ENCODE measurements at places on chromosomes 6 and 20.

DNA sequence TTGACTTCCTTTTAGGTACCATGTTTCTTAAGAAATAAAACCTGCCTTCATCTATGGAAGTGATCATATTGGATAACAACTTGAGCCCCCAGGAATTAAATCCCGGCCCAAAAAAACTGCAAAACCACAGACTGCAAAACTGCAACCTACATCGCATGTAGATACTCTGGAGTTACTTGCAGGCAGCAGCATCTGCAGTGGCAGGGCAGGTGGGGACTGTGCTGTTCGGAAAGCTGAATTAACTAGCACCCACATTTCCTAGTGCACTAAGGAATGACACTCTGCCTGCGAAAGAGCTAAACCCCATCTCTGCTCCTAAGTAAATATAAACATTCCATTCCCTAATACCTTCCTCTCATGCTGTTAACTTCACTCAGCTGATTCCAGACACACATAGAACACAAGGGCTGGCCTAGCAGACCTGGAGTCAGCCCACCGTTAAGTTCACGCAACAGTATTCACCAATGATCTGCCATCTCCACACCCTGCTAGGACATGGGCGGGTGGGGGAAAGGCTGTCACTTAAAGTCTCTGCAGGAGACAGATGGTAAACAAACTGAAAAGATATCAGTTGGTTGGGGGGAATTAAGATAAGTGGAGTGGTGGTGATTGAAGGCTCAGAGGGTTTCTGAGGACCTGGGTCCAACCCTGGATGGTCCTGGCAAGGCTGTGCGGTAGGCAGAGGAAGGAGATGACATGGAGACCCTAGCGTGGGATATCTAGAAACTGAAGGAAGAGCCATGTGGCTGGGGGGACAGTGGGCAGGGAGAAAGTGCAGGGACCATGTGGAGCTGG is 128.4 kb downstream of the SYCP2 start:
- no peak for DNase-seq

- DNase-seq, result no peak
These were observed 22.4 kb upstream of the BPIFA2 start for GRCh38 chr20:33145521-33145920.

GRCh38 chr6:25652007-25652515 is at the start of gene SCGN:
TSS of gene SCGN (plus strand) at chr6:25652215. CDS start at chr6:25652404, 189 bp downstream.
- no peak for DNase-seq

GRCh38 chr6:45424451-45424861 is 46.7 kb upstream of the SUPT3H start:
- no peak for DNase-seq

DNA sequence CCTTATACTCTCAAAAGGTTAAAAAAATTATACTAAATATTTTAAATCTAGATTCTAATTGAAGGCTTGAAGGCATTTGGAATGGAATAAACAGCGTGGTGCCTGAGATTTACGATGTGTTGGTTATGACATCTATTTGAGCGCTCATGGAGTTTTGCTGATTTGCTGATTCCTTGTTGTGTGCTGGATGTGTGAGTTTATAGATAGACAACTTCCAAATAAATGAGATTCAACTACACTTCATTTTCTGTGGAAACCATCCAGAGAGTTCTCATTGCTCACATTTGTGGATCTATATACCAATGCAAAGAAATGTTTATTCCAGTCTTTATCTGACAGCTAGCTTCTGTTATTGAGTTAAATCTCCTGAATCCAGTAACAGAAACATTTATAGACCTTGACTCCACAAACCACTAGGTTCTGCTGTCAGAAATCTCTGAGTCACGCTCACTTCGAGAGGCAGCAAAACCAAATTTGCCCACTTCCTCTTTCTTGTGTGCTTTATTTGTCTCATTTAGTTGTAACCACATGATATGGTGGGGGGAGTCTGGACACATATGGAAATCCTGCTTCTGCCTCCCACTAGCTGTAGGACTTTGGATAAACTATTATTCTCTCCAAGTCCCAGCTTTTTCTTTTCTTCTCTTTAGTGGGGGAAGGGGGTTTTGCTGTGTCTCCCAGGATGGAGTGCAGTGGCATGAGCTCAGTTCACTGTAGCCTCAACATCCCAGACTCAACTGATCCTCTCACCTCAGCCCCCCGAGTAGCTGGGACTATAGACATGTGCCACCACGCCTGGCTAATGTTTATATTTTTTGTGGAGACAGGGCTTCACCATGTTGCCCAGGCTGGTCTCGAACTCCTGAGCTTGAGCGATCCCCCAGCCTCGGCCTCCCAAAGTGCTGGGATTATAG is 54.5 kb downstream of the IPCEF1 start:
- DNase-seq, result no peak

Data from NCI-H1417 treated with DMSO at 0.1 percent for 48 hours (cell line).